Left ventricle myocardium superior (tissue), 1 donor: ENCODE measurements at places on chromosomes 2 and 18.

DNA sequence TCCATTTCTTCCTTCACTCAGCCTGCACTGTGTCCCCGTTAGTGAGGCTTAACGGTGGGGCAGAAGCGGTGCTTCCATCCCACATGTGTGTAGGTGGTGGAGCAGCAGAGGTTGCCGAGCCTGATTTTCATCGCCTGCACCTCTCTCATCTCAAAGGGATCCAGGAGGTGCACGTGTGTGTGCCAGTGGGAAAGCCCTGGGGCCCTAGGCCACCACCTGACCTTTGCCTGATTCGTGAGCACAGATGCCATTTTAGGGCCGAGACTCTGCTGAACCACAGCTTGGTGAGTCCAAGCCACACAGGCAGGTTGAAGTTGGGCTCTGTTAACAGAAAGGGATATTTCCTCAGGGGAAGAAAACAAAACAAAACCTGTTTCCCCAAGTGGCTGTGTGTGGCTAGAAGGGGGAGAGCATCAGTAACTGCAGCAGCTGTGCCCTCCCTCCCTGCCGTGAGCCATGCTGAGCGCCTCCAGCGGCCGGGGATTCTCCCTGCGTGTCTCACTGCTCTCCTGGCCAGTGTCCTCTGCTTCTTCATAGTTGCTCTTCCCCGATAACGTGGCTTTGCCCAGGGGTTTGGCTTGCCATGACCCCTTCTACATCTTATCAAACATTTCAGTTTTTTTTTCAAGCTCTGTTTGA, 81.5 kb downstream of the MAPRE2 start:
- peak; percentile 51 for DNase-seq

GRCh38 chr2:173854840-173855239, 110.3 kb downstream of the SP3 start:
- no peak for DNase-seq

DNA sequence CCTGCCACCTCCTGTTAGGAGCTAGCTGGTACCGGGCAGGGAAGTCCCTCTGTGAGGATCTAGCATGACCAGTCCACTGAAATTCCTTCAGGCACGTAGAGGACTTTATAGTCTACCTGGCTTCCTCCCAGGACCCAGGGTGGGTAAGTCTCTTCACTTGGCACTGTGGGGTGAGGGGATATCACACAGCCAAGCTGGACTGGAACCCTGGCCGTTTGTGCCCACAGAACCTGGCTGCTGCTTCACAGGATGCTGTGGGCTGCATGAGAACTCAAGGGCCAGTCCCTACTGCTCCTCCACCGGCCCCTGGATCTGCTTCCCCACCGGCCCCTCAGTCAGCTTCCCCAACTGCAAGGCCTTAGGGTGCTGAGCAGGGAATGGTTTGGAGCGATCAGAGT, 35.8 kb downstream of the HS1BP3 start:
- DNase-seq, result no peak

DNA sequence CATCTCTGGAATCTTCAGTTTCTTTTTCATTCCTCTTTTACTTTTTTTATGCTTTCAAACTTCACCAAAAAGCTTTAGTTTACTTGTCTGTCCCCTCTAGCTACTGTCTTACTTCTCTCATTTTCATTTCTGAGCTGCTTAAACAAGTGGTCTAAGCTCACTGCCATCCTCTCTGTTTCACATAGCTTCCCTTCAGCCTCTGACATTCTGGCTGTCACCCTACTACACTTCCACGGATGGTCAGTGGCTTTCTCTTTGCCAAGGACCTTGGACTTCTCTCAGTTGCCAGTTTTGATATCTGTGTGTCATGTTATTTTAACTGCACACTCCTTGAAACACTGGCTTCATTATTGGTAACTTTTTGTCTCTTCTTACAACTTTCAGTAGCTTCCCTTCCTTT, 176.1 kb downstream of the IKZF2 start:
- DNase-seq, result no peak

DNA sequence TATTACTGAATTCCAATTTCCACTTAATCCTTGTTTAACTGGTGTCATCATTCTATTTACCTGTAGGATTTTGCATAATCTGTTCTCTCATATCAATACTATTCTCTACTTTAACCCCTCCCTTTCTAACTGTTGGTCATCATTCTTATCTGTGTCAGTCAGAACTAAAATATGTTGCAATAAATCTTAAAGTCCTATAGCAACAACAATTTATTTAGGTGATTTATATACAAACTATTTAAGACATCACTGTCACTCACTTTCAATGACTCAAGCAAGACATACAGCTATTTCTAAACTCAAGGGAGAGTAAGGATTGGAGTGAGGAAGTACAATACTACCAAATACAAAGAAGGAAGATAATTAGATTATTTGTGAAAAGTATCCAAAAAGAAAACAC, 740.4 kb downstream of the DSC3 start:
- DNase-seq, result no peak

- DNase-seq, result no peak
Measured at GRCh38 chr2:195863564-195863963, 205.1 kb downstream of the DNAH7 start.

GRCh38 chr2:60891180-60891579, 9.8 kb downstream of the REL start:
- no peak for DNase-seq

DNA sequence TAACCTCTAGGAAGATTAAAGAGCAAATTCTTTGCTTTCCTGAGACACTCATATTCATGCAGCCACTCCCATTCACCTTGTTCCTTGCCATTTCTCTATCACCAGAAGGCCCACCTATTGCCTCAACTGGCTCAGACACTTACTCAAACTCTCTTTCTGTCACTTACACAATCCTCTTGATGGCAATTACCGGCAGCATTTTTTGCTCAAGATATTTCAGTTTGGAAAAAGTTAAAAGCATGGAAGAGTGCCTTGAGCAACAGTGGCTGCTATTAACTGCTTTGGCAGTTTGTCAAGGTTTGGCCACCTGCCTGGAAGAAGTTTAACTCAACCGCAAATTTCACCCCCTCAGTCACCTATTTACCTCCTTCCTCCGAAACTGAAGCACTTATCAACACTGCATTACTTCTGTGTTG, 1104.0 kb upstream of the PIK3C3 start:
- no peak for DNase-seq

- DNase-seq, result no peak
Measured at GRCh38 chr18:76317136-76317535, 177.9 kb downstream of the ZNF516 start.
